ENCODE measurements at places on chromosomes 12 and 14. TPM values are rescaled to one million over a fixed set of nuclear protein-coding genes. Genes with fewer than 3 reads are reported as not detected.

Gene B4GALNT1
- total RNA-seq: 0.18 TPM

Gene C12orf50
- total RNA-seq: not detected

Gene PTPRQ
- total RNA-seq: 2.8 TPM

Gene MUCL1
- total RNA-seq: not detected

Gene WIF1
- total RNA-seq: not detected

Gene CLEC6A
- not detected for total RNA-seq

Gene RNU4-1
- under 0.01 TPM for total RNA-seq

Gene CIROP
- 0.28 TPM for total RNA-seq

Gene IL31
- total RNA-seq: not detected

Gene FAM222A
- under 0.01 TPM for total RNA-seq

Gene TPCN1
- 2.5 TPM for total RNA-seq

Gene HCAR1
- total RNA-seq: not detected

Gene BDKRB1
- 56.5 TPM for total RNA-seq

Gene TMEM106C
- total RNA-seq: 63.9 TPM

GRCh38 chr12:62268956-62269355 is 8.8 kb downstream of the USP15 start:
- H3K27ac ChIP-seq: no peak overlapping the region
- no peaks in the 10 kb centered on the region for H3K36me3 ChIP-seq
- peaks cover 11% of the 10 kb centered on the region for H3K4me1 ChIP-seq
- peak; percentile 85 for DNase-seq
- H3K4me3 ChIP-seq: no peak overlapping the region

GRCh38 chr14:103180331-103180730 is 57.1 kb downstream of the TNFAIP2 start:
- no peak overlapping the region for H3K27ac ChIP-seq
- no peaks in the 10 kb centered on the region for H3K36me3 ChIP-seq
- H3K4me1 ChIP-seq: no peaks in the 10 kb centered on the region
- H3K4me3 ChIP-seq: no peak overlapping the region

- H3K36me3 ChIP-seq: no peaks in the 10 kb centered on the region
- no peaks in the 10 kb centered on the region for H3K27me3 ChIP-seq
- DNase-seq: no peak
- no peak overlapping the region for H3K27ac ChIP-seq
These were observed 2.7 kb downstream of the PDE3A start for GRCh38 chr12:20370866-20371519.

- no peaks in the 10 kb centered on the region for H3K27me3 ChIP-seq
- H3K27ac ChIP-seq: no peak overlapping the region
- H3K36me3 ChIP-seq: no peaks in the 10 kb centered on the region
- H3K4me3 ChIP-seq: no peak overlapping the region
These were observed 31.8 kb downstream of the PKP2 start for GRCh38 chr12:32864731-32865130.

- H3K27ac ChIP-seq: no peak overlapping the region
- DNase-seq: peak; percentile 32
- no peaks in the 10 kb centered on the region for H3K36me3 ChIP-seq
- peaks cover 43% of the 10 kb centered on the region for H3K27me3 ChIP-seq
- no peak overlapping the region for H3K4me3 ChIP-seq
These were observed 1.2 kb downstream of the PRMT8 start for GRCh38 chr12:3491938-3492792.

DNA sequence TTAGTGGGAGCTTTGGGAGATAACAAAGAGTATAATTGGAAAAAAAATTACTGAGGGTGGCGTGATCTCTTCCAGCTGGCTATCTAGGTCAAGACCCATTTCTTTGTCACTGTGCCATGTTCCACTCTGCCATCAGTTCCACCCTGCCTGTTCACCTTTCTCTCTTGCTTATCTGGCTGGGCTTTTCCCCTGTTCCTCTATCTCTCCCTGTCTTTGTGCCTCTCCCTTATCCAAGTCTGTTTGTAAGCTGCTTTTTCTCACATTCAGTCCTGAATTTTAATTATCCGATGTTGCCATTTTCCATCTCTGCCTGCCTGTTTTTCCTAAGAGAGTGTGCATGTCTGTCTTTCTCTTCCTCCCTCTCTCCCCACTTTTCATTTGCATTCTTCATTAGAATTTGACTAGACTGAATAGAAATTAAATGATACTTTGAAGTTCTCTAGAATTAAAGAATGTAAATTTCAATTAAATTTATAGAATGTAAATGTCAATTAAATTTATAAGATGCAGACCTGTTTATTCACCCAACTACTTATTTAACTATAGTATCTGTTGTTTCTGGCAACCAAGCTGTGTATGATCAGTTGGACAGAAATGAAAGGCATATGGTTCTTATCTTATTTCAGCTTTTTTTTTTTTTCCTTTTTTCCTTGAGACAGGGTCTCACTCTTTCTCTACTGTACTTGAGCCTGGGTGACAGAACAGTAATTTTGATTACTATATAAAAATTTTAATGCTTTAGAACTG is 40.9 kb upstream of the A2ML1 start:
- no peaks in the 10 kb centered on the region for H3K27me3 ChIP-seq
- peaks cover 4% of the 10 kb centered on the region for H3K4me1 ChIP-seq
- DNase-seq: no peak
- no peak overlapping the region for H3K27ac ChIP-seq

GRCh38 chr14:39431416-39432178 is 636 bp downstream of the FBXO33 start:
- 0 out of 2 replicates have a peak, but pooled peaks cover 2% of the 10 kb centered on the region for H3K4me1 ChIP-seq
- no peaks in the 10 kb centered on the region for H3K27me3 ChIP-seq
- peak; percentile 33 for DNase-seq
- H3K36me3 ChIP-seq: no peaks in the 10 kb centered on the region

DNA sequence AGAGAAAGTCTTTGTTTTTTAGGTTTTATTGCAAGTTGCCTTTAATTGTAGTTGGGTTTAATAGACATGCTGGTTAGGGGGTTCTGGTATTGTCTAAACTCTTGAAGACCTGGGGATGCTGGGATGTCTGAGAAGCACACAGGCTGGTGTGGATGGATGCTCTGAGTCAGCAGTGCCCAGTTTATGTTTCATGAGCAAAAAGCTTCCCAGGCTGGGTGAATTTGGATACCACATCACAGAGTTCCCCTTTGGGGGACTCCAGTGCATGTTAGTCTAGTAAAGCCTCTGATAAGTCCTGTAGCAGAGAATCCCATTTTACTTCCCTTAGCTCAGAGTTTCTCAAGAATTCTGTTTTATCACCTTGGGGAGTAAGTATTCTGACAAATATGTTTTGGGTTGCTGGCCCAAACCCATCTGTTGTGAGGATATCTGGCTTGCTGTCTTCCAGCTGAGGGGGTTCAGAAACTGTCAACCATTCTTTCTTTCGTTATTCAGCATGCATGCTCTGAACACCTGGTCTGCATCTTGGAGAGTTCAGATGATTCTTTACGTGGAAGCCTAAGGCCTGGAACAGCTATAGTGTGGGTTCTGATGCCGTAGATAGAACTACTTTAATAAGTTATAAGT is 509.1 kb downstream of the VRK1 start:
- H3K27ac ChIP-seq: no peak overlapping the region
- DNase-seq: no peak
- H3K27me3 ChIP-seq: no peaks in the 10 kb centered on the region
- no peak overlapping the region for H3K4me3 ChIP-seq
- no peaks in the 10 kb centered on the region for H3K4me1 ChIP-seq

GRCh38 chr14:58821421-58821820 is 183.7 kb downstream of the DACT1 start:
- H3K4me3 ChIP-seq: no peak overlapping the region
- no peak overlapping the region for H3K27ac ChIP-seq
- no peaks in the 10 kb centered on the region for H3K4me1 ChIP-seq
- H3K36me3 ChIP-seq: no peaks in the 10 kb centered on the region
- no peak for DNase-seq

- no peak overlapping the region for H3K4me3 ChIP-seq
- peak; percentile 3 for DNase-seq
- H3K27me3 ChIP-seq: no peaks in the 10 kb centered on the region
- no peak overlapping the region for H3K27ac ChIP-seq
These were observed 117.6 kb upstream of the GARIN6 start for GRCh38 chr12:99529966-99530365.

- H3K27ac ChIP-seq: no peak overlapping the region
- no peak for DNase-seq
- no peaks in the 10 kb centered on the region for H3K4me1 ChIP-seq
- no peak overlapping the region for H3K4me3 ChIP-seq
These were observed 122.1 kb downstream of the CPNE8 start for GRCh38 chr12:38783304-38783703.

- H3K4me3 ChIP-seq: no peak overlapping the region
- H3K36me3 ChIP-seq: peaks cover 25% of the 10 kb centered on the region
- no peaks in the 10 kb centered on the region for H3K27me3 ChIP-seq
- DNase-seq: no peak
- peaks cover 16% of the 10 kb centered on the region for H3K4me1 ChIP-seq
These were observed 16.8 kb downstream of the C14orf132 start for GRCh38 chr14:96055753-96056508.

GRCh38 chr12:632102-632696 is 31.0 kb downstream of the NINJ2 start:
- no peaks in the 10 kb centered on the region for H3K27me3 ChIP-seq
- peak; percentile 92 for DNase-seq
- H3K4me1 ChIP-seq: peaks cover 7% of the 10 kb centered on the region
- no peak overlapping the region for H3K27ac ChIP-seq
- no peaks in the 10 kb centered on the region for H3K36me3 ChIP-seq
- H3K4me3 ChIP-seq: no peak overlapping the region

GRCh38 chr12:80498059-80498728 is 54.2 kb downstream of the PTPRQ start:
- no peak overlapping the region for H3K4me3 ChIP-seq
- no peak overlapping the region for H3K27ac ChIP-seq
- H3K27me3 ChIP-seq: no peaks in the 10 kb centered on the region
- no peaks in the 10 kb centered on the region for H3K36me3 ChIP-seq
- DNase-seq: no peak

GRCh38 chr12:113582521-113583218 is 111.0 kb upstream of the LHX5 start:
- no peaks in the 10 kb centered on the region for H3K36me3 ChIP-seq
- H3K4me1 ChIP-seq: no peaks in the 10 kb centered on the region
- no peak overlapping the region for H3K4me3 ChIP-seq
- H3K27me3 ChIP-seq: no peaks in the 10 kb centered on the region
- no peak overlapping the region for H3K27ac ChIP-seq

DNA sequence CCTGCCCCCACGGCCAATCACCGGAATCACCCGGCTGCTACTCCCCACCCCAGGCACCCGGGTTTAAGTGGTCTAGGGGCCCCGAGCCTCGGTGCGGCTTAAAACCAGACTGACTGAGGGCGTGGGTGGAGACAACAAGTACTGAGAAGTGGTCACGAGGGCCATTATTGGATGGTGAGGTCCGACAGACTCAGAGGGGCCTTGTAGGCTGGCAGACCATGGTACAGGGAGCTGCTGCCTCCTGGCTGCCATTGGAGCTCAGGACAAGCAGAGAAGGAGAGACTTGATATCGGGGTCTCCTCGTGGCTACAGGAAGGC is 54.1 kb downstream of the FBRSL1 start:
- no peak overlapping the region for H3K27ac ChIP-seq
- H3K27me3 ChIP-seq: no peaks in the 10 kb centered on the region
- peaks cover 5% of the 10 kb centered on the region for H3K36me3 ChIP-seq
- no peak for DNase-seq
- H3K4me1 ChIP-seq: no peaks in the 10 kb centered on the region
- no peak overlapping the region for H3K4me3 ChIP-seq

DNA sequence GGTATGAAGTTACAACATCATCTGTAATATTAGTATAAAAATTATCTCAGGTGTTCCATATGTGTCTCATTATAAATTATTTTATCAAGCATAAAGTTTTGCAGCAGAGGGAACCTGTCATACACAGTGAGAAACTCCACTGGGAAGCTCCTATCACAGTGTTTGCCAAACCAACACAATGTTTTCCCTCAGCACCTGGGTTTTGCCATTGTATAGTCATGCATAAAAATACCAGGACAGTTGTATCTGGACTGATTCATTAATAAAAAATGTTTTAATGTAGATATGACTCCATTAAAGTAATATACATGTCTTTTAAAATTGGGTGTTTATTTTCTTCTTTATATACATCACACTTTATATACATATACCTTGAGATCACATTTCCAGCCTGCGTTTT is 56.6 kb downstream of the METTL25 start:
- H3K27me3 ChIP-seq: no peaks in the 10 kb centered on the region
- H3K4me3 ChIP-seq: no peak overlapping the region
- no peaks in the 10 kb centered on the region for H3K36me3 ChIP-seq
- no peaks in the 10 kb centered on the region for H3K4me1 ChIP-seq

DNA sequence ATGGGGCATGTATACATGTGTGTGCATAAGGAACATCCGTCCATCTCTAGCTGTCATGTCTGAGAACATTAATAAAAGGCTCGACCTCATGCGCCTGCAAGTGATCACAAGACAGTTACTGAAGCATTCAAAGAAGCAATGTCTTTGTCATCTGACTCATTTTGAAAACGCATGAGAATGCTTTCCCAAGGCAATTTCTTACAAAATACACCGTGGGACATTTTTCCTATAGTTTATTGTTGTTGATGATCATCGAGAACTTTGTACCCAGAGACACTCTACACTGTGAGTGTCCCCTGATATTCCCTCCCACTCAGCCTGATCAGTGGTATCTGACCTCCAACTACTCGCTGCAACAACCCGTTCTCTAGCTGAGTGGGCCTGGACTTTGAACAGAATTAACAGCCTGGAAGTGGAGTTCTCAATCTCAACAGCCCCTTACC is 68.1 kb downstream of the ETV6 start:
- no peak overlapping the region for H3K4me3 ChIP-seq
- H3K36me3 ChIP-seq: peaks cover 1% of the 10 kb centered on the region
- H3K27ac ChIP-seq: peak overlapping the region; percentile 33
- peak; percentile 72 for DNase-seq
- no peaks in the 10 kb centered on the region for H3K27me3 ChIP-seq

- no peak overlapping the region for H3K4me3 ChIP-seq
- peaks cover 20% of the 10 kb centered on the region for H3K36me3 ChIP-seq
- no peaks in the 10 kb centered on the region for H3K4me1 ChIP-seq
- no peak overlapping the region for H3K27ac ChIP-seq
These were observed 34.3 kb downstream of the SLC15A4 start for GRCh38 chr12:128789356-128789929.

GRCh38 chr12:72777806-72778205 is 505.6 kb downstream of the TRHDE start:
- no peaks in the 10 kb centered on the region for H3K36me3 ChIP-seq
- no peaks in the 10 kb centered on the region for H3K4me1 ChIP-seq
- H3K4me3 ChIP-seq: no peak overlapping the region
- no peaks in the 10 kb centered on the region for H3K27me3 ChIP-seq
- H3K27ac ChIP-seq: no peak overlapping the region
